Activated CD4-positive, alpha-beta T cell treated with anti-CD3 and anti-CD28 coated beads, Interleukin-2, amount 50 U/mL, for 4 hours (primary cell): ENCODE measurements at places on chromosomes 4 and X.

GRCh38 chr4:17218786-17219185 is 293.1 kb downstream of the QDPR start:
- no peak for DNase-seq

DNA sequence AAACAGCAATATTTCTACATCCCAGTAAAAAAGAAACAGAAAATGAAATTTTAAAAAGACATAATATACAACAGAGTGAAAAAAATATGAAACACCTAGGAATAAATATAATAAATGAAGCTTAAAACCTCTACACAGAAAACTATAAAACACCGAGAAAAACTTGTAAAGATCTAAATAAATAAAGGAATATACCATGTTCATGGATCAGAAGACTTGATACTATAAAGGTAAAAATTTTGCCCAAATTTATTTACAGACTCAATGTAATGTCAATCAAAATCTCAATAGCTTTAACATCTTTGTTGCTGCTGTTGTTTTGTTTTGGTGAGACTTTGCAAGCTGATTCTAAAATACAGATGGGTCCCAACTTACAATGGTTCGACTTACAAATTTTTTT is 5.7 kb downstream of the TBC1D9 start:
- DNase-seq = no peak

DNA sequence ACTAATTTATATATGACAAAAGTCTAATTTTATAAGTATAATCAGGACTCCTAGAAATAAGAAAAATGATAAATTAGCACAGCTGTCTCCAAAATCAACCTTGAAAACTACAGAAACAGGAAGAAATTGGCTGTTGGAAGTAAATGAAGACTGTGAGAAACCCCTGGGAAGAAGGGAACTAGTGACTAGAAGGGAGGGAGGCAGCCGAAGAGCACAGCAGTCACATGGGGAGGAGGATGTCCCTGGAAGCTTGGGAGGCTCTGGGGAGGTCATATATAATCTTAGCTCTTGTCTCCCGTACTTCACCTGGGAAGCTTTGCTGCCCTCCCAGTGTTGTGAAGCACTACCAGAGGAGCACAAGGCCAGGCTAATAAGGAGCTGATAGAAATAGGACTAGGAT is 8.9 kb upstream of the TMA16 start:
- DNase-seq = no peak

- DNase-seq = no peak
These were observed 325.9 kb downstream of the NR3C2 start for GRCh38 chr4:148116264-148116663.

DNA sequence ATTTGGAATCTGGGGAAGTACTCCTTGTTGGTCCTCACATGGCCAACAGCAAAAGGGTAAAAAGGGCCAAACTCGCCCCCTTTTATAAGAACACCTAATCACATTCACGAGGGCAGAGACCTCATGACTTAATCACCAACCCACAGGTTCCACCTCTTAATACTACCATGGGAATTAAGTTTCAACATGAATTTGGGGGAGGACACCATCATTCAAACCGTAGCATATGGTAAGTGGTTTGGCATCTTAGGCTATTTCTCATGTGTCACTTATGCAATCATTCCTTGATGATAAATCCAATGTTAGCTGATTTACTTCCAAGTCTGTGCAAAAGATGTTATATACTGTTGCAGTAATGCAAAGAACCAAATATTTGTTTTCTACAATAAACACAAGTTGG is 302.9 kb upstream of the FAM241A start:
- DNase-seq = no peak

DNA sequence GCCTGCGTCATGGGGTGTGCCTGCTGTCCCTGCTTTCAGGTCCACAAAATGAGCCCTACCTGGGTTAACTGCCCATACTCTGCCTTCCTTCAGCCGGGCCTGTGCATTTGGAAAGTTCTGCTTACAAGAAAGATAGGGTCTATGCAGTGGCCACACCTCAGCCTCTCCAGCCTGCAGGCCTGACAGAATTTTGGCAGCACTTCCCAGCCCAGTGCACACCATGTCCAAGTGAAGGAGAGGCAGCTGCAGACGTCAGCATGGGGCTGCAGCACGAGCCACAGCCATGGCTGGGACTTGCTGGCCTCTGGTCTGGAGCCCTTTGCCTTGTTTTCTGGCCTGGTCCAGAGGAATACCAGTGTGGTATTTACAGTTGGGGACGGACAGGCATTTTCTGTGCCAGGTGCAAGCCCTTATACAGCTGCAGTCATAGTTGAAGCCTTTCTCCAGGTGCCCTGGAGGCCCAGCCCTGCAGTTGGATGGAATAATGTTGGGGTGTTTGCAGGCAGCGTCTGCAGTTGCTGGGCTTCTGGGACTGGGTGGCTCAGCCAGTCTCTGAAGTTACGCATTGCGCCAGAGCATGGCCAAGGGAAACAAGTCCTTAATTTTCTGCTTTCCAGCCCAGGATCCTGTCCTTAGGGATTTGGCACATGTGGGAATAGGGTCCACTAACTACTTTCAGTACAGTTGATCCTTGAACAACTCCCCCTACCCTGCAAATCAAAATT is 26.2 kb downstream of the JADE1 start:
- DNase-seq = no peak

- peak; percentile 0 for DNase-seq
These were observed 88.4 kb downstream of the ZXDA start for GRCh38 chrX:57821703-57822387.

DNA sequence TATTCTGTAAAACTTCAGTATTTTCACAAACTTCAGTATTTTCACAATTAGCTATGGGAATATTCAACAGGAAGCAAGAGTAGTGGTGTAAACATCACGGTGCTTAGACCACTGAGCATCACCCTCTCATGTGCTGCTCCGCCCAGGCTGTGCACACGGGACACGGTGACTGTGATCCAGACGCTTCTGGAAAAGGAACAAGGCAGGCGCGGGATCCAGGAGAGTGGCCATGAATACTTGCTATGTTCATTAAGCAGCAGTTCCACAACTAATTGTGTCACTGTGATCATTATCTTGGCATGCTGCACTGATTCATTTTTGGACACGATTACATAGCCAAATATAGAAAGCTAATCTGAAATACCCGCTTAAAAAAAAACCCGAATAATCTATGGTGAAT is 19.6 kb upstream of the FAT1 start:
- no peak for DNase-seq

DNA sequence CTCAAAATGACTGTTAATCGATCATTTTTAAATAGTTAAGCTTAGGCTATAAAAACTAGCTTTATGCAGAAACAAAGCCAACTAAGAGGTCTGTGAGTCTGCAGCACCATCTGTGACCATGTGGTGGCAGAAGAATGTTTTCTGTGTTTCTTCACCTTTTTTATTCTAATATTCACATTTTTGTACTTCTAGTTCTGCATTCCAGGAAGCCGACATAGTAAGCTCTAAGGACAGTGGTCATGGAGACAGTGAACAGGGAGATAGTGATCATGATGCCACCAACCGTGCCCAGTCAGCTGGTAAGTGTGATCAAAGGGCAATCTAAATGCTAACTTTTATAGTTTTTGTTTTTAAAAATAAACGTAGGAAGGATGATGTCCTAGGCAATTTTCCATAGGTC is 5.6 kb downstream of the PCDH10 start:
- no peak for DNase-seq

DNA sequence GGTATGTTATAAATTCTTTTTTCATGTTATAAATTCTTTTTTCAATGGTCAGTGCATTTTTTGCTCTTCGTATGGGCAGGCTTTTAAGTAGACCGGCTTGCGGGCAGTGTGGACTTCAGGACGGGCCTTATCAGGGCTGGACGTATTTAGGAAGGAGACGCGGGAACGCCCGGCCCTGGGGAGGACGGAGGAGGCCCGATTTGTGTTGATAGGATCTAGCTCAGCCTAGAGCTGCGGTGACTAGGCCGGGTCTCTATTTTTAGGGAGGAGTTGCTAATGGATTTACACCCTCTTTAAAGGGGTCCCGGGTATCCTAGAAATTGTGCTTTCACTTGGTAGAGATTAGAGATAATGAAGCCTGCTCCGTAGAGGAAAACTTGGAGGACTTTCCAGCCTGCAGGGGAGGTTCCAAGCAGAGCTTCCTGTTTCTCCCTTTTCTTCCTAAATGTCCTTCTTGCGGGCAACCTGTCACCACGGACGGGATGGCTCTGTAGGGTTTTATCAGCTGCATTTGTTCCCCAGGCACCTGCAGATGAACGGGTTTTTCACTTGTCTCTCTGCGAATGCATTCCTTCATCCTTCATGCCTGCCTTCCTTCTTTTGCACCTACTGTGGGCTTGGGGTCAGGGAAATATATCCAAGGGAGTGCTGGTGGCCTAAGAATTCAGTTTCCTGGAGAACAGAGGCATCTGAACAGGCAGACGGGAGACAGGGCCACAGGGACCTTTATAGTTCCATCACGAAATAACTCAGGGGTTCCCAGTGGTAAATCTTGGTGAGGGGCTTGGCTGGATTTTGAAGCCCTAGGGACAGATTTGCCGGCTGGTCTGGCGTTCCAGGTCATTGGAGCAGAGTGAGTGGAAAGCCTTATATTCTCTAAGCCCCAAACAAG is 1.4 kb downstream of the CD99 start:
- no peak for DNase-seq

DNA sequence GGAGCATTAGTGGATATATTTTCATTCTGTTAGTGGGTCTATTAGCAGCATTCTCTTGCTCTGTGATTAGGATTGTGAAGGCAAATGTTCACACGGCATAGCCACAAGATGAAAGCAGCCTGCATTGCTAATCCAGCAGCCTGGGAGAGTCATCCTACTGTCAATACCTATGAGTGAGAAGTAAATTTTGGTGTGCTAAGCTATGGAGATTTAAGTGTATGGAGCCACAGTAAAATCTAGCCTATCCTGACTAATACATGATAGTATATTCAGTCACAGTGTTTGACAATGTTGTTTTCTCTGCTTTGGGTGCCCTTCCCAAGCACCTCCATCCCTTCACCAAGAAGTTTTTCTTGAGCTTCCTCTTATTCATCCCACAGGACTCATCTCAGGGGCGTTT is 47.2 kb upstream of the TMPRSS11F start:
- DNase-seq = no peak

DNA sequence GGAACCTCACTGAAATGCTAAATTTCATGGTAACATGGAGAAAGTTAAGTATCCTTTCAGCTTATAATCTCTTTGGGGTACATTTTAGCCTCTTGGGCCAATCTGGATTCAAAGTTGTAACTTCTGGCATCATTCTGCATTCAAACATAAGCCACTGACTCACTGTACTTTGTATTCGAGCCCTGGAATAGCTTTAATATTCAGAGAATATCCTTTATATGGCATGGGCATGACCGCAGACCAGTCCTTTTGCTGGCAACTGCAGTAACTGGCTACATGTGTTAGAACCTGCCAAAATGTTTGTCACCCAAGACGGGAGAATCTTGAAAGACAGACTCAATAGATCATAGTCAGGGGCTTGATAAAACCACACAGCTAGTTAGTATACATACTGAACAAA is 3.3 kb downstream of the GASK1B start:
- DNase-seq = no peak

DNA sequence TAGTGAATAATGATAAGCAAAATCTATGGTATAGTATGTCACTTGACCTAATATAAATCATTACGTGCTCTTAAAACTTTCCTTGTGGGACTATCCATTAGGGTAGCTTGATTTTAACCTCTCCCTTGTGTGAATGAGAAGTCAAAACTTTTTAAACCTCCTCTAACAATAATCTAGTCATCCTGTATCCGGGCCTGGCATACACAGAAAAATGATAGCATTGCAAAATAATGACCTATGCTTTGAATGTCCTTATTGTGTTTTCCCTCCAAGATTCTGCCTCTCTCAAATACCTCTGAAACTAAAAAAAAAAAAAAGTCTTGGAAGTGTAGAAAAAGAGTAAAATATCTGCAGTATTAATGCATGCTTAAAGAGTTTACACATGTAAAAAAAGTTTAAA is 250.0 kb upstream of the NDST3 start:
- DNase-seq = no peak

- no peak for DNase-seq
These were observed 132.3 kb upstream of the HPGD start for GRCh38 chr4:174654634-174655033.

- no peak for DNase-seq
These were observed 158.6 kb downstream of the TET2 start for GRCh38 chr4:105305019-105305836.

- no peak for DNase-seq
These were observed 158.3 kb downstream of the LDB2 start for GRCh38 chr4:16739997-16740624.

DNA sequence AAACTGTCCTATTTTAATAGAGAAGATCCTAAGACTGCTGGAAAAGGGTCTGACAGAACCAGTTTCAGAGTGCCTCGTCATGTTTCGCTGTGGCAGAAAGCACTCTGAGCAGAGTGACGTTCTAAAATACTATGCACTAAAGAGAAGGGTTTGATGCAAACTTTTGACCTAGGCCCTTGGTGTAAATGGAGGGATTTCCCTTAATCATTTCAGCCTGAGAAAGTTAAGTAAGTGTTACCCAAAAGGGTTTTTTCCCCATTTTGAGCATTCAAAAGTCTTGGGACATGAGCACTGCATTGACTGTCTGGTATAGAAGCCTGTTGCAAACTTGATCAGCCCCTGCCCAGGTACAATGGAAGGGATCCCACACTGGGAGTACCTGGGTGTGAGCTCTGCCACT is 157.5 kb upstream of the ATOH1 start:
- no peak for DNase-seq

GRCh38 chrX:629230-630006 is 1.2 kb upstream of the SHOX start:
- no peak for DNase-seq

- no peak for DNase-seq
These were observed 3.2 kb downstream of the PITX2 start for GRCh38 chr4:110619463-110620247.

DNA sequence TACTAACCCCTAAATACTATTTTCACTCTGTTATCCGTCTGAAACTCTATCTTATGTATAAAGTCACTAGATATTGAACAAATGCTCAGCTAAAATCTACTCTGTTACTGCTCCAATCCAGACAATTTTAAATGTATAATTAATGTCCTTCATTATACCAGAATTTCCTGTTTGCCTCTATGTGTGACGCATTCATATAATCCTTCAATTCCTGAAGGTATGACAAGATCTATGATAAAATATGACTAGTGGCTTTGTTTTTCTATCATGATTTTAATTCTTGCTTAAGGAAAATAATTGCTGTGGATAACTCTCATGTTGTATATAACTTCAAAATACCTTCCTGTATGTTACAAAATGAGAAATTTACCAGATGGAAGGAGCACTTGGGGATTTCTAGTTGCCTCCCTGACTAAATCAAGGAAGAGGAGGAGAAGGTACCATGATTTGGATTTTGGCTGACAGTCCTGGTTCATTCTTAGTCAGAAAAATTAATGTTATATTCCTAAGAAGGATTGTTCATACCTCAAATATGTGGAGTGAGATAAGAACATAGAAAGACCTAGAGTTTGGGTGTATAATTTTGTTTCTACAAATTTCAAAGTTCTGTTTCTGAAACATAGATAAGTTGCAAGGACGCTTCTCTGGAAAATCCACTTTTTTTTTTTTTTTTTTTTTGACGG is 4.9 kb downstream of the CXCL6 start:
- DNase-seq = no peak

- no peak for DNase-seq
These were observed 25.9 kb downstream of the NOP14 start for GRCh38 chr4:2937146-2937857.
